ENCODE measurements at places on chromosomes 16 and 17. TPM values are rescaled to one million over a fixed set of nuclear protein-coding genes. Genes with fewer than 3 reads are reported as not detected.

The ANKRD13B gene
- 1.6 TPM for total RNA-seq

The TMEM204 gene
- total RNA-seq: 4.7 TPM

The HERPUD1 gene
- 175 TPM for total RNA-seq

The ZSCAN10 gene
- total RNA-seq: not detected

The MARF1 gene
- 38.6 TPM for total RNA-seq

The AOC3 gene
- 12.8 TPM for total RNA-seq

The MYCBPAP gene
- not detected for total RNA-seq

The UMOD gene
- not detected for total RNA-seq

The KRTAP4-8 gene
- total RNA-seq: not detected

The WDR45B gene
- 39.4 TPM for total RNA-seq

The HBA2 gene
- total RNA-seq: 522 TPM

The MRPL12 gene
- 43.8 TPM for total RNA-seq

The PPM1E gene
- total RNA-seq: 1.0 TPM

The ANKRD11 gene
- 47.7 TPM for total RNA-seq

The FMNL1 gene
- 5.9 TPM for total RNA-seq

The XAF1 gene
- total RNA-seq: 76.8 TPM

Measured in right lobe of liver (tissue), 6 donors.